Stimulated activated CD4-positive, alpha-beta T cell treated with anti-CD3 and anti-CD28 coated beads, Interleukin-4, amount 100 ng/mL, for 48 hours (primary cell): ENCODE measurements at places on chromosomes 7 and 10.

- DNase-seq: no peak
Measured at GRCh38 chr7:16933296-16934279, 51.8 kb upstream of the AGR3 start.

DNA sequence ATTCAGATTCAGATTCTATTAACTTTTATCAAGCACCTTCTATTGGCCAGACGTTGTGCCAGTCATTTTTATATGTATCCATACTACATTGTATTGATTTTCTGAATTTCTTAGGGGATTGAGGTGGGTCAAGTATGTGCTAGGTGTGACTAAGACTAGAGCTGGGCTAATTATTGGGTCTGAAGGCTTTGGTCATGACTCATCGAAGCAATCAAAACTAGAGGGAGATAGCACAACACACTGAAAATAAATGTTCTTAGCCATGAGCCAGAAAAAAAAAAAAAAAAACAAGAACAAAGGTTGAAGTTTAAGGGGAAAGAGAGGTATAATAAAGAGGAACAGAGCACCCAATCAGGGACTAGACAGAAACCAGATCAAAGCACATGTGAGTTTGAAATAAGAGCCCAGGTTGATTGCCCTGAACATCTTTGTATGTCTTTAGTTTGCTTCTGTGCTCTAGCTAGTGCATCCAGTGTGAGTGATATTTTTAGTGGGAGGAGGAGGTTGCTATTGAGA is 171.6 kb upstream of the FOXP2 start:
- no peak for DNase-seq

GRCh38 chr10:107747851-107748250 is 583.3 kb upstream of the SORCS1 start:
- no peak for DNase-seq

DNA sequence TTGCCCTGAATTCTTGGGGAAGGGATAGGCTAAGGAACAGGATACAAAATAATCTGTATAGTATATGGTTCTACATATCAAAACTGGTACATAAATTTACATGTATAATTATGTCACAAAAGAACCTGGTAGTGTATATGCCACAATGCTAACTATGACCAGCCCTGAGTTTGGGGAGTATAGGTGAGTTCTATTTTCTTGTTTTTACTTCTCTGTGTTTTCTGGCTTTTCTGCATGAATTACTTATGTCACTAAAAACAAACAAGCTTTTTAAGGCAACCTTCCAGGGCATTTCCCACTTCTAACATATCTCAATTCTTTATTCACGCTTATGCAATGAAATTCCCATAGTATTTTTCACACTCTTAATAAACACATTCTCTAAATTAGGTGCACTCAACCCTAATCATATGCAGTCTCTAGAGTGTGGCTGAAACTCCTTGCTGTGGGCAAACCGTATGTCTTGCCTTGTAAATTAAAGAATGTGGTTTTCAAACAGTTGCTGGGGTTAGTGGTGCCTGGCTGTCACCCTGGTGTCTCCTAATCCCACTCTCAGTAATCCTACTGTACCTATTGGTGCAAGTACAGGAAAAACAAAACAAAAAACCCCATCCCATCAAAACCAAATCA is 14.0 kb upstream of the INSIG1 start:
- no peak for DNase-seq

GRCh38 chr7:157519798-157520244 is 183.0 kb downstream of the DNAJB6 start:
- DNase-seq: no peak

- DNase-seq: no peak
Measured at GRCh38 chr10:126083009-126083408, 186.6 kb downstream of the FANK1 start.

DNA sequence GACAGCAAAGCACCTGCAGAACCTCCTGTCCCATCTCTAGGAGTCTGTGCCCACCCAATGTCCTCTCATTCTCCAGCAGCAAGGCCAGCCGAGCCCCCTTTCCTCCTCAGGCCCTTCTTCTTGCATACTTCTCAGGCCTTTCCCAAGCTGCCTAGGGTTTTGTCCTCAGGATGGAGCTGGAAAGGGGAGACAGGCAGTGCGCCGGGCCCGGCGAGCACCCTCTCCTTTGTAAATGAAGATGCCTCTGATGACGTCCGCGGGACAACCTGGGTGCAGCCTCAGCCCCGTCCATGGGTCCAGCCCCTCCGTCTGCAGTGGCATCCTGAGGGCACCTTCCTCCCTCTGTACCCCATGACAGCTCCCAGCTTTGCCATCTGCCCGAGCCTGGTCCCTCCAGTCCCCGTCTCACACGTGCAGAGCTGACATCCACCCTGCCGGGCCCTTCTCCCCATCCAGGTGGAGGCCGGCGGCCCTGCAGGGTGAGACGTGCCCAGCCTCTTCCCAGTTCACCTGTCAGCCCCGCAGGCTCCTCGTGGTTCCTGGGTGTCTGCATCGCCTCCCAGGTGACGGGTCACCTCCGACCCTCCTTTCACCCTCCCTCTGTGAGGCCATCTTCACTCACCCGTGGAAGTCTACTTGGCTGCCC is 36.4 kb downstream of the JAKMIP3 start:
- DNase-seq: no peak

DNA sequence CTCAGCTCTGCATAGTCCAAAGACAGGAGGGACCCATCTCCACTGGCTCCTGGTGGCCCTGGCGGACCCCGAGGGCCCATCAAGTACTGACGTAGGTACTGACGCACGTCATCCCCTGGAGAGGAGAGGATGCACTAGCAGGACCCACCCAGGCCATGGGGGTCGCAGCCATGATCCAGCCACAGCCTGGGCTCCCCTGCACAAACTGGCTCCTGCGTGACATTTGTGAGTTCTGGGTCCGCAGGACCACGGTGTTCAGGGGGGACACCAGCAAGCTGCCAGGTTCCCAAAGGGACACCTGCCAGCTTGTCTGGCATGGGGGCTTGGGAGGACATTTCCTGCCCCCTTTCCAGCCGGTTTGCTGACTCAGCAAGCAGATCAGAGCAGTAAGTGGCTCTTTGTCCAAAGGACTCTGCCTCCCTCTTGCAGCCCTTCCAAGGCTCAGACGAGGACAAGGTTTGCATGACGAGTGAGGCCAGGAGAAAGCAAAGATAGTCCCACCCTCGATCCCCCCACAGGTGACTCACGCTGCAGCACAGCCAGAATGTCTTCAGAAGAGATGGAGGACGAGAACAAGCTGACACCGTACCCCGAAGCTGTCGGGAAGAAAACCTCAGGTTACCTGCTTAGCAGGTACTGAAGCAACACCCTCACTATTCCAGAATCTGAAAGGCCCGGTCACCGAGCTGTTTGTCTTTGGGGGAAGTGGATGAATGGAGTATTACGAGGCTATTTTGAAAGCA is 49.0 kb downstream of the COL17A1 start:
- DNase-seq: no peak

DNA sequence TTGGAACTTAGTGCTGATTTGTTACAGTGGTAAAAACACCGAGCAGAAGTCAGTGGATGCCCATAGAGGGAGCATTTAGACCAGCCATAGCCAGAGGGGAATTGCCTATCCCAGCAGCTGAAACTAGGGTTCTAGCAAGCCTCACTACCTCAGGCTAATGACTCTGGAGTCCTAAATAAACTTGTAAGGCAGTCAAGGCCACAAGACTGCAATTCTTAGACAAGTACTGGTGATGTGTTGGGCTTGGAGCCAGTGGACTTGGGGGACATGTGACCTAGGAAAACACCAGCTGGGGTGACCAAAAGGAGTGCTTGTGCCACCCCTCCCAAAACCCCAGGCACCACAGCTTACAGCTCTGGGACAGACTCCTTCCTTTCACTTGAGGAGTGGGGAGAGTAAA is 209.0 kb downstream of the MAGI2 start:
- no peak for DNase-seq

- DNase-seq: no peak
Measured at GRCh38 chr10:101249171-101249581, 19.9 kb upstream of the LBX1 start.

DNA sequence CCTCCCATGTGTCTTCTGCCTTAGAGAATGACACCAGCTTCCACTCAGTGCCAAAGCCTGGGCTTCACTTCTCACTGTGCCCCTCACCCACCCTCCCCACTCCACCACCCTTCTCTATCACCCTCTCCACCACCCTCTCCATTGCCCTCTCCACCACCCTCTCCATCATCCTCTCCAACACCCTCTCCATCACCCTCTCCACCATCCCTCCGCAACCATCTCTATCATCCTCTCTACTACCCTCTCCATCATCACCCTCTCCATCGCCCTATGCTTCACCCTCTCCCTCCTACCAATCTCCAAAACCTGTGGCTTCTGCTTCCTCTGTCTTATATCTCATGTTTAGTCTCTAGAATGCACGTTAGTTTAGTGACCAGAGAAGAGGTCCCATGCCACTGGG is 91.0 kb upstream of the TMEM72 start:
- no peak for DNase-seq

- DNase-seq: no peak
Measured at GRCh38 chr7:27442455-27442854, 199.9 kb downstream of the EVX1 start.

DNA sequence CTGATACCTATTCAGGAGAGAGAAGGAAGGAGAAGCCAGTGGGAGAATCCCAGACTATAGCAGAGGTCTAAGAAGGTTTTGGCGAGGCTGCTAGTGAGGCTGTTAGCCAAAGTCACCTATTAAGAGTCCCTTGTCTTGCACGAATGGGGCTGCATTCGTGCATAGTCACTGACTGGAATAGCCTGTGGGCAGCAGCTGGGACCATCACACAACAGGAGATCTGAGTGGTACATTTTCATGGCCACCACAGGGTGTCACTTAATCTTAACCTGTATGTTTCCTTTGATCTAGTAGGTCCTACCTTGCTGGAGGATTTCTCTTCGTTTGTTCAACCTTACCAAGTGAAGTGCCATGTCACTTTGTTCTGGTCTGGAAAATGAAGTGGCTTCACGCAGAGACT is 319.9 kb downstream of the BMPER start:
- no peak for DNase-seq

GRCh38 chr7:66167773-66168387 is 37.3 kb upstream of the TPST1 start:
- DNase-seq: no peak

GRCh38 chr10:115141254-115141653 is 48.1 kb downstream of the ATRNL1 start:
- no peak for DNase-seq

DNA sequence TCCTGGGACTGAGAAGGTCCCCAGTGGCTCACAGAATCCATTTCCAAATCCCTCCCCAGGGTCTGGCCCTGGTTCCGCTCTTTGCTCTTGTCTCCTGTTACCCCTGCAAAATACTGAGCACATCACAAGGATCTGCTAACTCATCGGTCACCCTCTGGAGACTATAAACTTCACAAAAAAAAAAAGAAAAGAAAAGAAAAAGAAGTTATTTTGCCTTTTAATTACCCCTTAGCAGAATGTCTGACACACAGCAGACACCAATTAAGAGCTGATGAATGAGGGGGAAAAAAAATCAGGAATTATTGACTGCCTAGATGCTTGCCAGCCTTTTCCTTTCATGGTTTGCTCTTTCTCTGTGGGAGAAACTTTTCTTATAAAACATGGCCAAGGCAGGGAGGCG is 578.7 kb downstream of the GRID1 start:
- no peak for DNase-seq

- no peak for DNase-seq
Measured at GRCh38 chr7:141477865-141478264, 73.3 kb upstream of the AGK start.

GRCh38 chr10:132145521-132146185 is 41.1 kb upstream of the DPYSL4 start:
- no peak for DNase-seq

DNA sequence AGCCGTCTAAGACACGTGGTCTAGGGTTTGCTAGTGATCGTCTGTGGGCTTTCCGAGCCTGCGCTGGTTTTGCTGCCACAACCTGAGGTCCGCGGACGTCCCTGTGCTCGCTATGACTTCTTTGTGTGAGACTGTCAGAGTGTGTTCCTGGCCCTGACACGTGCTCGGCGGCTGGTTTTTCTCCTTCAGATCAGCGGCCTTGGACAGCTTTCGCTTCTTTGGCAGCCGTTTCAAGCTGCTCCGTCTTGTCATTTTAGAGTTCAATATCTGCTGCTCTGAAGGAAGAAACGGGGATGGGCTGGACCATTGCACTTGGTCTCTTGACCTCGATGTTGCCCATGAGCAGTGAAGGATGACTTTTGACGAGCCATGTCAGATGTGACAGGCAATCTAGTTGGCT is 147.3 kb downstream of the MGMT start:
- no peak for DNase-seq

GRCh38 chr7:24825381-24825794 is 68.1 kb upstream of the GSDME start:
- no peak for DNase-seq

GRCh38 chr10:125531465-125531864 is 151.5 kb downstream of the TEX36 start:
- no peak for DNase-seq

DNA sequence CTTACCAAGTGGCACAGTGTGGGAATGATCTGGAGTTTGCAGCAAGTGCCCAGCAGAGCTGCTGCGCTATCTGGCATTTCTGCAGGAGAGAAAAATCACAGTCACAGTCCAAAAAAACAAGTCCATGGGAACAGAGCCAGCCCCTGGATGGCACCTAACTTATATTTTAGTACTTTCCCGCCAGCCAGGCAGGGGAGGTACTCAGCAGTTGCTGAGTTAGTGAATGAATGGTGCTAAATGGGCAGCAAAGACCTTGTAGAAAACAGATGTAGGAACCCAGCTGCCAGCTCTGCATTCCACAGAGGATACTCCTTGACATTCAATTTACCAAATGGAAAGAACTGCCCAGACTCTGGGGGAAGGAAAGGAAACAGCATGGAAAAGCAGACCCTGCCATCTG is 54.5 kb downstream of the GSDME start:
- DNase-seq: no peak

DNA sequence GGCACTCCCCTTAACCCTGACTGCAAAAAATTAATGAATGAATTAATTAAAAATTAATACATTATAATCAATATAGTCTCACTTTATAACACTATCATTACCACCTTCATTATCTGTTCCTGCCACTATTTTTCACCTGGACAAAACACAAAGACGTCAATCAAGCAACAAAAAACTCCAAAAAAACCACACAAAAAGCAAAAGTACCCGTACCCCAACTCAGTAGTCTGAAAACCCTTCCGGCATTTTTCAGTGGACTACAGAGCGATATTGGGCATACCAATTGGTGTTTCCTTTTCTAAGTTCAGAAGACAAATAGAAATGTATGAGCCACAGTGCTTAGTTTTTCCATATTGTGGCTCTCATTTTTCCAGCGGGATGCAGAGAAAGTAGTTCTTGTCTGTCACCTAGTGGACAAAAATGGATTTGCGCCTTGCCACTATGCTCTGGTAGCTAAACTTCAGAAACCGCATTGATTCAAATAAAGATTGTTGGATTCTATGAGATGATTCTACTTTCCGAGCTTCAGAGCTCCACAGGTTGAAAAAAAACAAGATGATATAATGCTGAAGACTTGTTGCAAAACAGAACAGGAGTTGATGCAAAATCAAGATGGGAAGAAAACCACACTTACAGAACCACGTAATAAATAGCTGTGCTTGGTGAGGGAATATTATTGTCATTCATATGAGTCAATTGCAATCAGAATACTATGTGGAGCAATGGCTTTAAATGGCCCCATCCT is 50.6 kb upstream of the ITGB1 start:
- peak; percentile 70 for DNase-seq
